BJ (cell line): ENCODE measurements at places on chromosomes 16 and 17.

GRCh38 chr17:80603396-80603795 is 58.8 kb downstream of the RPTOR start:
- DNase-seq: no peak

DNA sequence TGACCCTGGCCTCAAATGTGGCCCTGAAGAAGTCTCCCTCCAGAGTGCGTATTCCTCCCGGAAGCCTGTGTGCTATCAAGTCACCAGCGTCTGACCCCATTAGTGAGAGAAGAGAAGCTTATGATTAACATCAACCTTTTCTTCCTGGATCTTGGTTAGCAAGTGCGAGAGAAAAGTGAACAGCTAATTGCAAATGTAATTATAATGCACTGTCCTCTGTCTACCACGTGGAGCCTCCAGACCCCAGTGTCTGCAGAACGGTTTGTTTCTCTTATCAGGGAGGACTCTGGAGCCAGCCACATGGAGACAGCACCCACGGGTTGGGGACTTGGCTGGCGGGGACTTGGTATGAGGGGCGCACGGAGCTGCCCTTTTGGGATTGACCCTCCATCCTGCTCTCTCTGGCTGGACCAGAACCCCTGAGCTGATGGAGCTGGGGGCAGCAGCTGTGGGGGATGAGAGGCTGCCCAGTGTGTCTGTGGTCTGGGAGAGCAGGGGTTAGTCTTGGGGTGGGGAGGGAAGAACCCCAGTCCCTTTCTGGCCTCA is 5.7 kb upstream of the TAC4 start:
- no peak for DNase-seq

GRCh38 chr17:7572338-7572587 is 7.2 kb upstream of the CD68 start:
- DNase-seq: no peak

GRCh38 chr17:325270-326009 is 27.2 kb downstream of the RPH3AL start:
- DNase-seq: no peak

- DNase-seq: no peak
Observed at GRCh38 chr17:49875685-49876084, 27.8 kb upstream of the TAC4 start.

DNA sequence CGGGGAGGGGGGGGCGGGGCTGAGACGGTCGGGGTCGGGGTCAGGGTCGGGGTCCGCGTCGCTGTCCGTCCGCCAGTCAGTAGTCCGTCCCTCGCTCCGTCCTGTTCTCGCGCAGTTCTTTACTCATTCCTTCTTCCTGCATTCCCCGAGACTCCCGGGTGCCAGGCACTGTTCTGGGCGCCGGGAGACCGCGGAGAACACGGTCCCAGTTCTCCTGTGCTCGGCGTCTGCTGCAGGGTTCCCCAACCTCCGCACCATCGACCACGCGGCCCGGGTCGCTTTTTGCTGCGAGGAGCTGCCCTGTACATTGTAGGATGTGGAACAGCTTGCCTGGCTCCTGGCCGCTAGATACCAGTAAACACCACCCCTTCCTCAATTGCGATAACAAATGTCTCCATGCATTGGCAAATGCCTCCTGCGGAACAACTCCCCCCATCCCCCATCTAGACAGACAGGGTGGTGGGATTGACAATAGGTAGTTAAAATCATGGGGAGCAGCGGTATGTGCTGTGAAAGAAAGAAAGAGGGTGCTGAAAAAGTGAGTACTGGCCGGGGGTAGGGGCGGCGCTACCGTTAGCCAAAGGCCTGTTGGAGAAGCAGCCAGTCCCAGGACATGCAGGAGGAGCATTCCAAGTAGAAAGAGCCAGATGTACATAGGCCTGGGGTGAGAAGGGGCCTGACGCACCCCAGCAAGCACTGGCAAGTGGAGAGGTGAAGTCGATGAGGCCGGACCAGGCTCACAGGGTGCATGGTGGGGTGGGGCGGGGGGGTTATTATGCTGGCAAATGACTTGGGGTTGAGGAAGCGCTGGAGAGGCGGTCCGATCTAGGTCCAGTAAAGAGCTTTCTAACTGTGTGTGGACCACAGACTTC is 631 bp downstream of the TRAF7 start:
- no peak for DNase-seq

DNA sequence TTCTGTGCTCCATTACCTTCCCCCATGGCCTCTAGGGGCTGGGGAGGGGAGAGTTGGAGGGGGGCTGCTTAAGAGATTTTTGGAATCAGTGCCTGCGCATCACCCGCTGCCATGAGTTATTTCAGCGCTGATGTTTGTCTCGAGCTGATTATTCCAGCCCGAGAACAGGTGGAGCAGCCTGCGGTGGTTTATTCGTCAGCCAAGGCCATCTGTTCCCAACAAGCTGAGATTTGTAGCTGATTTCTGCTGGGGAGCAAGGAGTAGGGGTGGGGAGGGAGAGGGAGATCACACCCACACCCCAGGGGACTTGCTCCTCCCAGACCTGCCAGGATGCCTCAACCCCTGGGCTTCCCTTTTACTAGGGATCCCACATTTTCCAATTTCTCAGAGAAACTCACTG is 23.1 kb downstream of the PIPOX start:
- DNase-seq: no peak

- DNase-seq: no peak
Observed at GRCh38 chr16:52460639-52461178, 86.2 kb downstream of the TOX3 start.

GRCh38 chr16:55003306-55003705 is 72.6 kb downstream of the IRX5 start:
- no peak for DNase-seq

- no peak for DNase-seq
Observed at GRCh38 chr16:22337849-22338635, 36.4 kb downstream of the CDR2 start.

- DNase-seq: no peak
Observed at GRCh38 chr17:52357854-52358253, 199.3 kb upstream of the CA10 start.

DNA sequence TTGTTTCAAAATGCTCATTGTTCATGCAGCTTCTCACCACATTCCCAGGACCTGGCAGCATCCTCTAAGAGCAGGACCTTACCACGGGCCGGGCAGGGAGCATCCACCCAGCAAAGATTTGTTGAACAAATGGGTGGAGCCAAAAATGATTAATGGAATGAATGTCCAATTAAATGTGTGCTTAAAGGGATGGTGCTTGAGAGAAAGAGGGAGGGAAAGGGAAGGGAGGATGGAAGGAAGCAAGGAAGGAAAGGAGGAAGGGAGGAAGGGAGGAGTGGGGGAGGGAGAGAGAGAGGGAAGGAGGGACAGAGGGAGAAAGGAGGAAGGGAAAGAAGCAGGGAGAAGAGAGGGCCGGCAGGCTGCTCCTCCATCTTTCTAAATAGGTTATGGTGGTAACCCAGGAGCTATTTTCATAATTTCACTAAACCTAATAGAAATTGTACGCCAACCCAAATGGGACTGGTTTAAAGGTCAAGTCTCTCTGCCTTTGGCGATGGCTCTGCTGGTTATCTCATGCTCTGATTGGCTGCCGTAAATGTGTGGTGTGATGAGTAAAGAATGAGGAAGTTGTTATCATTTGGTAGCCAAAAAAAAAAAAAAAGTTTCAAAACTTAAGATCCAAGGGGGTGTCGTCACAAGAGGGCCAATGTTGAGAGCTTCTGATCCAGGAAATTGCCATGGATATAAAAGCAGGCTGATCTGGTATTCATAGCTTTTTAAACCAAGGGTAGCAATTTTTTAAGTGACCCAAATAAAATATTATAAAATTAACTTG is 126.7 kb upstream of the FOXF1 start:
- DNase-seq: no peak

GRCh38 chr16:69672998-69673713 is 53.2 kb downstream of the NQO1 start:
- no peak for DNase-seq

DNA sequence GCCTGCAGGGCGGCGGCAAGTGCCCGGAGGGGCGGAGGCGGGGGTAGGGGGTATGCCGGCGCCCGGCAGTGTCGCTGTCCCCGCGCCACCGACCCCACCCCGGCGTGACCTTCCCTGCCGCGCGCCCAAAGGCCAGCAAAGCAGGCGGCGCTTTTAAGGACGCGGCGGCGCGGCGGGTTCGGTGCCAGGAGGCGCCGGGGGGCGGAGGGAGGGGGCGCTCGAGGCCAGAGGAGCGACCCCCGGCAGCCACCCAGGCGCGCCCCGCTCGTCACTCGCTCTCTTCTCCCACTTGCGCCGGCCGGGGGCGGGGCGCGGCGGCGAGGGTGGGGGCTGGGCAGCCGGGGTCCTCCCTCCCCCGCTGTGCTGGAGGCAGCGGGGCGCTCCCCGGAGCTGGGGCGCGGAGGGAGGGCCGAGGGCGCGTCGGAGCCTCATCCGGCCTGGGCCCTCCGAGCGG is 8.6 kb upstream of the BAHCC1 start:
- no peak for DNase-seq

DNA sequence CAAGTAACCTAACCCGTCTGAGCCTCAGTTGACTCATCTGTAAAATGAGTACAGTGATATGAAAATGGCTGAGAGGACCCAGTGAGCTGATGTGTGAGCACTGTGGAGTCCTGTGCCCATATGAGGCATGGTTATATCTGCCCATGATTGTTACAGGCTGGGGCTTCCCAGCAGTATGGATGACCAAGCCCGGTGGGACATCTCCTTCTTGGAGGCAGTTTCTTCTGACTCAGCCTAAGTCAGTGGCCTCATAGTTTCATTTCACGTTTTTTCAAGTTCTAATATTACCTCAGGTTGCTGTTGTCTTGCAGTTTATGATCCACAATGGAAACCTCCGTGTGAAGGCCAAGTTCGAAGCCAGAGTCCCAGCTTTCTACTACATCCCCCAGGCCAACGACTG is 4.8 kb downstream of the ADAP2 start:
- no peak for DNase-seq

- DNase-seq: no peak
Observed at GRCh38 chr16:49350265-49351095, 23.1 kb upstream of the C16orf78 start.

- no peak for DNase-seq
Observed at GRCh38 chr16:24009098-24009497, 173.3 kb downstream of the PRKCB start.

DNA sequence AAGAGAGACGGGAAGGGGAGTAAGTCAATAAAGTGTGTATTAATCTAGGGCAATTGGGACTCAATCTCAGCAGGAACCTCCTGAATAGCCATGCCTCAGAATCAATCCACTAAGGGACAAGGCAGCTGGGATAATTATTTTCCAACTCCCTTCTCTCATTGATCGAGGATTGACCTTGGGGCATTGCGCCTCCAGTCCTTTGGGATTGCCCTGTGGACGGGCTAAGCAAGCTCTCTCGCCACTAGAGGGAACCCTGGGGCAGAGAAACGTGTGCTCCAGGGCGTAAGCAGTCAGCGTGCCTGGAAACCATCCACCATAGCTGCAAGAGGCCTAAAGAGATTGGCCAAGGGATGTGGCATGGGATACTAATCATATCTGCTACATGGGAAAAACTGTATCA is 53.9 kb upstream of the ERCC4 start:
- DNase-seq: no peak

- no peak for DNase-seq
Observed at GRCh38 chr16:60792437-60792836, 1243.8 kb downstream of the CDH8 start.

DNA sequence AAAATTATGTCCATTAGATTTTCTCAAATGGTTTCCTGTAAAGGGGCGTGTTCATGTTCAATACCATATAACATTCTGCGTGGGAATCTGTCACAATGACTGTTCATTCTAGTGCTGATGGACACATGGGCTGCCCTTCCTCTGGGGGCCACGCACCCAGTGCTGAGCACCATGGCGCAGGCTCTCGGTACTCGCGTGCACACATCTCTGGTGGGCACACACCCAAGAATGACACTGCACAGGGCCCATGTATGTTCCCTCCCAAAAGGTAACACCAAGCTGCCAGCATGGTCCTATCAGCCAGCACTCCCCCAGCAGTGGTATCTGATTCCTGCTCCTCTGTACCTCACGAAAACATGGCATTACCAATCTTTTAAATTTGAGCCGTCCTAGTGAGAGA is 13.7 kb downstream of the B9D1 start:
- no peak for DNase-seq

- no peak for DNase-seq
Observed at GRCh38 chr17:14297161-14297851, 3.6 kb upstream of the HS3ST3B1 start.

- no peak for DNase-seq
Observed at GRCh38 chr17:66343531-66344078, 41.2 kb downstream of the PRKCA start.

DNA sequence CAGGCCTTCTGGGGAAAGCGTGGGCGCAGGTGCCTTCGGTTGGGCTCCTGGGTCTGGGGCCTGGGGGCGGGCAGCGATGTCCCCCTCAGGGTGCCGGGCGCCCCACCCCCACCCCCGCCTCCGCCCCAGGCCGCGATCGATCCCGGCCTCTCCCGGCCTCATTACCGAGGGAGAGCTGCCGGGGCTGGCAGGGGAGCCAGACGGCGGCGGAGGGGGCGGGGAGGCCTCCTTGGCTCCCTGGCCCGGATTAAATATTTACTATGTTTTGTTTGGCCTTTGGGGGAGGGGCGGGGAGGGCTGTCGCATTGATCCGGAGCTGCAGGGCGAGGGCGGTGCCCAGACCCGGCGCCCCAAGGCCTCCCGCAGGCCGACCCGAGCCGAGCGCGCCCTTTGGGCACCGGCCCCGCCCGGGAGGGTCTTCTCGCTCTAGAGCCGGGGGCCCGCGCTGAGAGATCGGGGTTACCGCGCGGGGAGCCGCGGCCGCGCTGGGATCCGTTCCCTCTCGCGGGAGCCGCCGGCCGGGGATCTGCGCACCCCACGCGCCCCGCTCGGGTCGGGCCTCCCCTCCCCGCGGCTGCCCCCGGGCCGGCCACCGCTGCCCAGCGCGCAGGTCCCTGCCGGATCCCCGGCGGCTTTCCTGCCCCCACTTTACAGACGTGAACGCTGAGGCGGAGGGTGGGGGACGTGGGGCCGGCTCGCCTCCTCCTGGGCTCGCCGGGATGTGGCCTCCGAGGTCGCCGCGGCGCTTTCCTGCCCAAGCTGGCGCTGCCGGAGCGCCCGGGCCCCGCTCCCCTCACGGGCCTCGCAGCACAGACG is 27.0 kb downstream of the RTN4RL1 start:
- DNase-seq: no peak

DNA sequence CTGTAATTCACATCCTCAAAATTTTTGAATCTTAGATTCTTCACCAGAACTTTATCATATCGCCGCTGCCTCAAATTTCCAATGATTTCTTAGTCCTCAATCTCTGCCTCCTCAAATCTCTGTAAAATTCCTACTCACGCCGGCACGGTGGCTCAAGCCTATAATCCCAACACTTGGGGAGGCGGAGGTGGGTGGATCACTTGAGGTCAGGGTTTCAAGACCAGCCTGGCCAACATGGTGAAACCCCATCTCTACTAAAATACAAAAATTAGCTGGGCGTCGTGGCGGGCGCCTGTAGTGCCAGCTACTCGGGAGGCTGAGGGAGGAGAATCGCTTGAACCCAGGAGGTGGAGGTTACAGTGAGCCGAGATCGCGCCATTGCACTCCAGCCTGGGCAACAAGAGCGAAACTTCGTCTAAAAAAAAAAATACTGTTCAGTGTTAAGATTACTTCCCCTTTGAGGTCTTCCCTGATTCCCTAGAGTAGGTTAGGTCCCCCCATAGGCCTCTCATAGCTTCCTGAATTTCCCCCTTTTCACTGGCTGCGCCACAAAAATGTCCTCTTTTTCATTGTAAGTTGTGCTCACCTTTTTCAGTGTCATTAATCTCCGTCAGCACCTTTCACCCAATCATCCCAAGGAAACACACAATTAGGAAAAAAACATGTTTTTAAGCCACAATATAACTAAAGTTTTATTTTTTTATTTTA is 919 bp upstream of the CBX1 start:
- no peak for DNase-seq
